ENCODE measurements at places on chromosomes 1 and 21.

DNA sequence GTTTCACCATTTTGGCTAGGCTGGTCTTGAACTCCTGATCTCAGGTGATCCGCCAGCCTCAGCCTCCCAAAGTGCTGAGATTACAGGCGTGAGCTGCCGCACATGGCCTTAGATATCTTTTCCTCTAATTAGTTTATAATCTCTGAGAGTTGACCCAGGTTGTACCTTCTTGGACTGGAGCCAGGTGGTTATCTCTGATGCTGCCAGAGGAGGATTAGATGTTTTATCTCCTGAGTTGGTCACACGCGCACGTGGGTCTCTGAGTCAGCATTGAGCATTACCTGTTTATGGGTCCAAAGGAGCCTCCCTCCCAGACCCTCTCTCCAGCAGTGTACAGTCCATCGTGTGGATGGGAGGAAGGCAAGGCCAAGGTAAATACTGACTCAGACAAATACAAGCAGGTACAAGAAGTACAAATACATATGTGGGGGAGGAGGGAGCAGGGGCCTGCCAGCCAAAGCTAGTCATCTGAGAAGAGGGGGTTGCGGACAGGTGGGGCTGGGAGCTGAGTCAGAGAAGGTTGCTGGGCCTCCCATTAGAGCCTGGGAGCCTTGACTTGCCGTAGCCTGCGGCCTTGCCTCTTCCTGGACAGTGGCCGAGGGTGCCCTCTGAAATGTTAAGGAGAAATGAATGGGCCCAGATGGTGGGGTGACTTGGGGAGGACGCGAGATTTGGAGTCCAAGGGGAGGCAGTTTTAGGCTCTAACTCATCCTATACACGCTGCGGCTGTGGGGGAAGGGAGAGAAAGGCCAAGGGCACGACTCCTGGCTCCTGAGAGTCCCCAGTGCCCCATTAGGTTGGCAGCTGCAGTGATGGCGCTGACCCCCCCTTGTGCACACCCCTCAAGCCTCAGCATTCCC is 13.1 kb downstream of the IL6R start:
- peak; percentile 29 for DNase-seq

GRCh38 chr1:50964863-50965262 is 4.8 kb upstream of the FAF1 start:
- DNase-seq, result no peak

DNA sequence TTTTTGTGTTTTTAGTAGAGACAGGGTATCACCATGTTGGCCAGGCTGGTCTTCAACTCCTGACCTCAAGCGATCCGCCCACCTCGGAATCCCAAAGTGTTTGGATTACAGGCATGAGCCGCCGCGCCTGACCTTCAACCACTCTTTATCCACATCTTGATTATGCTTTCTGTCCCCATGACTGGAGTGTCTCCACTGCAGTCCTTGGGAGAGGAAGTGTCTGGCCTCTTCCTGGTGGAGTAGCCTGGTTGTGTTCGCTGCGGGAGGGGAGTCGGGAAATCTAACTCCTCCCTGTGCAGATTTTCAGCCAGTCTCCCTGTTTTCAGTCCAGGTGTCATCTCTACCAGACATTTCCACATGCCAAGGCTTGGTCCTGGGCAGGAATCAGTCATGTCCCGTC is 9.7 kb downstream of the KISS1 start:
- peak; percentile 23 for DNase-seq

DNA sequence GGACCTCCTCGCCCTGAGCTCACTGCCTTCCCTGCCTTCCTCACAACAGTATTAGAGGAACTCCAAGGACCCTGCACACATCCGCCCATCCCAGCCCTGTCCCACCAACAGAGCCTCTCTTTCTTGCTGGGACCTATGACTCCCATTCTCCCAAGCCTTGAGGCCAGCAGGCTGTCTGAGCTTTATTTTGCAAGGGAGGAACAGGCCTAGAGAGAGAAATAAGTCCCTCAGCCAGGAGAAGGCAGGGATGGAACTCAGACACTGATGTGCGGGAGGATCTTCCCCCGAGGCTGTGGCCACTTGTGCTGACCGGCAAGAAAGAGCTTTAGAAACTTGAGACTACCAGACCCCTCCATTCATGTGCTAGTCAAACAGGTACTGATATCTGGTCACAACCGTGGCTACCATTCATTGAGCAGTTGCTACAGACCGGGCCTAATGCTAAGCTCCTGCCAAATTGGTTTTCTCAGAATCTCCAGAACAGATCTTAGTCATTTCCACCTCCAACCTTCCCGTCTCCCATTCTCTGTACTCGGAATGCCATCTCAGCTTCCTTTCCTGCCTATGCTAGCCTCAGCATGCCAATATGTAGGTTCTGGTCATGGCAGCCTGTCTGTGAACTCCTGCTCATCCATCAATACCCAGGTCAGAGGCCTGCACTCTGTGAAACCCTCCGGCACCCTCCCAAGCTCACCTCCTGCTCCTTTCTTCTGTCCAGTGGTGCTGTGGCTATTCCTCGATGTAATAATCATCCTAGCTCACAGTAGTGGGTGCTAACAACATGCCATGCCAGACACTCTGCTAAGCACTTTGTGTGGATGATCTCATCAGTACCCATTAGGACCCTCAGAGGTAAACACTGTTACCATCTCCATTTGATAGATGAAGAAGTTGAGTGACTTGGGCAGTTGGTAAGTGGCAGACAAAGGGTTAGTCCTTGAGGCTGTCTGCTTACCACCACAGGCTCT is 3.8 kb downstream of the TMEM54 start:
- DNase-seq, result no peak

GRCh38 chr1:166197597-166197996 is 30.8 kb upstream of the FAM78B start:
- no peak for DNase-seq

- DNase-seq, result no peak
These were observed at the start of gene KRTAP25-1 for GRCh38 chr21:30289215-30289614. Gene KRTAP25-1, minus strand, starts transcription at chr21:30289514. Its CDS starts 24 bp downstream, at chr21:30289490.

DNA sequence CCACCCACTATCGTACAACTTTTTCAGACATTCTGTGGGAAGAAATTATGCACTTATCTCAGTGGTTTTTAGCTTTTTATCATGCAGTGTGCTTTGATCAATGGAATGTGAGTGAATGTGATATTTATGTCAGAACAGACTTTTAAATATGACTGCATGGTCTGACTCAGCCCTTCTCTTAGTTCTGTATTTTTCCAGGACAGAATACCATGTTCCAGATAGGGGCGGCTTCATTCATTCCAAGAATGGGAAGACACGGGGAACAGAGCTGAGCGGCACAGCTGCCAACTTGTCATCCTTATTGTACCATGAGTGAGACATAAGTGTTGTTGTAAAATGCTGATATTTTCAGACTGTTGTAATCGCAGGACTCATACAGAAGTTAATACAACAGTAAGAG is 214.6 kb upstream of the NCAM2 start:
- no peak for DNase-seq

DNA sequence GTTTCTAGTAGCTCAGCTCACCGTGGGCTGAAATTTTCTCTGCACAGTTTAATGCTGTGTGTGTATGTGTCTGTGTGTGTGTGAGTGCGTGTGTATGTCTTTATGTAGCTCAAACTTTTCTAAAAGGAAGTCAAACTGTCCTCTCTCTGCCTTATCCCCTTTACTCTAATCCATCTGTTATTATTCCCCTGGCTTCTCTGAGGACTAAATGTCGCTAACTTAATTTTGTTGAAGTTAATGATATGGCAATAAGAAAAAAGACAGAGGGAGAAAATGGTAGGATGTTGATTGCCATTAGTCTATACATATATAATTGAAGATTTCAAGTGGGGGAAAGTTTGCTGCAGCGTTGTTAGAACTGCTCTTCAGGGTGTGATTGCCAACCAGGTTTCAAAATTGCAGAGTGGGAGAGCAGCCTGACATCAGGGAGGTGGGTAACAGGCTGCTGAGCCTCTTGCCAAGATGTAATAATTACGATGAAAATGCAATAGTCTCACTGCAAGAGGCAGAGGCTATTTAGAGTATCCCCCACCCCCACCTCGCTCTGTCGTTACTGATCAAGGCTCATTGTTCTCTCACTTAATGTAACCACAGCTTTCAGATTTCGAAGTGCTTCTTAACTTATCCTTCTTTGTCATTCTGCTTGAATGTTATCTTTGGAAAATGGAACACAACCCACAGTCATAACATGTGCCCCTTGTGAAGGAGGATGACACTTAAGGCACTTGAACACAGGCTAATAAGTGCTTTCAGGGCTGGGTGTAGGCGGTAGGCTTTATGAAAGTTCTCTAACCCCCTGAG is 559.0 kb upstream of the PLXNA2 start:
- no peak for DNase-seq

- no peak for DNase-seq
These were observed 97.4 kb downstream of the EPB41 start for GRCh38 chr1:29011775-29012174.

DNA sequence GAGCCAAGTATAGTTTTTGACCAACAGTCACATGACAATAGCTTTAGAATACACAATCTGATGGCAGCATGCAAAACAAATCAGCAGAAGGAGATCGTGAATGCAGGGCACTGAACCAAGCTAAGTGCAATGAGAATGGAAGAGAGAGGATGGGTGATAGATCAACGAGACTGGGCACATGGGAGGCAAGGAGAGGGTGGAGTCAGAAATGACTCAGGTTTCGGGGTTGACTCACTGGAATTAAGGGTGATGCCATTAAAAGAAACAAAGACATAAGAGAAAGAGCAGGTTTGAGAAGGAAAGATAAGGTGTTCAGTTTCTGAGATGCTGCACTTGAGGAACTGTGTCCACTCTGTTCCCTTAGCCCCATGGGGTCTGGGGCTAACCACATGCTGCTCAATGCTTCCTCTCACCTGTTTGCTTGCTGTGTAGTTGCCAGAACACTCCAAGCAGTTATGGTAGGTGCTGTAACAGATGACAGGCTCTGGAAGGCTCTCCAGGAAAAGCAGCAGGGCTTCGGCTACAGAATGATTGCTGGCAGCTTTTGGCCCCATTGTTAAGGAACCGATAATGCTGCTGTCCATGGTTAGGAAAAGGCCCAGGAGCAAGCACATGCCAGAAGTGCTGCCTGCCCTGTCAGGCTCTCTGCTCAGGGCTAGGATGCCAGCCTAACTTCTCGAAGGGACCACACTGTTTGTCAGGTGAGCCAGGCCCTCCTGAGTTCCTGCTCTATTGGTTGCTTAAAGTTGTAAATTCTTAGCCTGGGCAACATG is 6.1 kb upstream of the MTF1 start:
- no peak for DNase-seq

- DNase-seq, result no peak
These were observed 42.1 kb upstream of the C8B start for GRCh38 chr1:57007948-57008347.

GRCh38 chr1:203287109-203287893 is 18.0 kb upstream of the BTG2 start:
- peak; percentile 88 for DNase-seq

DNA sequence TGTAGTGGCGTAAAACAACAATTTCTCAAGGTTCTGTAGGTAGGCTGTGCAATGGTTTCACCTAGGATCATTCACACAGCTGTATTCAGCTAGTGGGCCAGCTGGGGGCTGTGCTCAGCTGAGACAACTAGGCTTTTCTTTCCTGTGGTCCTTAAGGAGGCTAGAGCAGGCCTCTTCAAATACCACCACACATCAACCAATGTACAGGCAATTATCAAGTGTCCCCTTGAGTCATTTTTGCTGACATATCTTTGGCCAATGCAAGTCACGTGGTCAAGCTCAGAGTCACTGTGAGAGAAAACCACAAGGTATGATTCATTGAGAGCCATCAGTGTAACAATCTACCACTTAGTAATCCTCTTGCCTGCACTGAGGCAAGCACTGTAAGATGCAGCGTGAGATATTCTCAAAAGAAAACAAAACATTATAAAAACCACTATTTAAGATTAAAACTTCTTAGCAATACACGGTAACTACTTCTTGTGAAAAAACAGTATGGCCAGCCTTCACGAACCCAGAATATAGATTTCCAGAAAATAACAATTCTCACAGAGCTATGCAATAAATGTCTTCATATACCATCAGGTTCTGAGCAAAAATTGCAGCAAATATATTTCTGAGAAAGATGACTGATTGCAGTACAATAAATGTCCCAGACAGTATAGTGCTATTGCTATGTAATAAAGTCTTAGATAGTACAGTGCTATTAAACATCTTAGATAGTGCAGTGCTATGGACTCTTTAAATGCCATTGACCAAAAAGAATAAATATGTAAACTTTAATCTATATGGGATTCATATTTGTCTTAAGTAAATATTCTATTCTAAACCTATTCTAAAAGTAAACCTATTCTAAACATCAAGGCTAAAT is 55.3 kb downstream of the NME7 start:
- no peak for DNase-seq

- no peak for DNase-seq
These were observed 2.9 kb downstream of the NCDN start for GRCh38 chr1:35560256-35561225.

- DNase-seq, result no peak
These were observed 108.9 kb downstream of the LACTBL1 start for GRCh38 chr1:22863766-22864165.

- DNase-seq, result no peak
These were observed 235.3 kb upstream of the DMRTA2 start for GRCh38 chr1:50658459-50659076.

DNA sequence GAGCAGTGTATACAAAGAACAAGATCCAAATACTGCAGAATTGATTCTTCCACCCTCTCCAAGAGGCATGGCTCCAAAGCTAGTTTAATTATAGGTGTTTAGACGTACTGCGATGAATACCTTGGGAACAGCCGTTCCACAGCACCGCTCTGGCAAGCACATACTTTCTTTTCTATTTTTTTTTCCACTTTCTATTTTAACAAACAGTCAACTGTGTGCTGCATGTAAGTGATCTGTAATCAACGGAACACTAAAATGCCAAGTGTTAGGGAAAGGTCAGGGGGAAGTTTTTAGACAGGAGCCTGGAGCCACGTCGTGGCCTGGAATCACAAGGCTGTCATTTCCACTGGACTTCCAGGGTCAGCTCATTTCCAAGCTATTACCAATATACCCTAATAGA is 486.4 kb upstream of the DAB1 start:
- DNase-seq, result no peak

DNA sequence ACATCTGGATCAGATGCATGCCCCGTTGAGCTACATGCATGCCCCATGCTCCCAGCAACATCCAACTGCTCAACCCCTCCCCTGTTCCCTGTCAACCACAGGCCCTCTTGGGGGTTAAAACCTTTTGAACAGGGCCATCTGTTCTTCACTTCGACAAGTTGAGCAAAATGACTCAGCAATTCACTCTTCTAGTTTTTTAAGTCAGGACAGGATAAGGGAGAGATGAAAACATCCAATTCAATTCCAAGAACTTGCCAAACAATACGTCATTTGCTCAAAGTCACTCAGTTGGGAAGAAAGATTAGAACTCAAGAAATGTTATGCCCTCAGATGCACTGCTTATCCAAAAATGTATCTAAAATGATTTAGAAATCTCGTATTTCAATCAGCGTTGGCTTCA is 46.1 kb upstream of the MTF2 start:
- DNase-seq, result no peak

- peak; percentile 48 for DNase-seq
These were observed 40.2 kb downstream of the TBX19 start for GRCh38 chr1:168320800-168321450.

- DNase-seq, result peak; percentile 98
These were observed at the start of gene NRIP1 for GRCh38 chr21:15064576-15065391. Gene NRIP1, minus strand, starts transcription at chr21:15065000. Its CDS starts 96,808 bp downstream, at chr21:14968192.

GRCh38 chr1:234970731-234971476 is 157.7 kb downstream of the TOMM20 start:
- DNase-seq, result peak; percentile 97

GRCh38 chr1:151070474-151071276 is at the start of gene GABPB2:
Gene GABPB2, plus strand, starts transcription at chr1:151070761. Its CDS starts 17,429 bp downstream, at chr1:151088190.
- DNase-seq, result peak; percentile 97

- DNase-seq, result no peak
These were observed 109.2 kb upstream of the RAB4A start for GRCh38 chr1:229161740-229162139.

Data from kidney (tissue), 22 donors.